NCI-H1436 treated with DMSO at 0.1 percent for 48 hours (cell line): ENCODE measurements at places on chromosomes 11 and 22.
A peak's percentile ranks its signal among the peaks of the same experiment; 100 is the strongest.

DNA sequence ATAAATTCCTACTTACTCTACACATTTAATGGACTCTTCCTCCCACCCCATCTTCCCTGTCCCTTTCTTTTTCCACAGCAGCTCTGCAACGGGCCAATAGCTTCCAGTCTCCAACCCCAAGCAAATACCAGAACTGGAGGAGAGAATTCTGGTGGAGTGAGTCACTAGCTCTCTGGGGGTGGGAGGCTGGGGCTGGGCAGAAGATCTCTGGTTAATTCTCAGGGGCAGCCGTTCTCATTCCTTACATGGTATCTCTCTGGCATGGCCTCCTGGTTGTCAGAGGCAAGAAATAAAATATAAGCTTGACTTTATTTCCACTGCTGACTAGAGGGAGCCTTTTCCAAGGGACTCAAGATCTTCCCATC, 90.4 kb upstream of the PARVA start:
- no peak for DNase-seq

DNA sequence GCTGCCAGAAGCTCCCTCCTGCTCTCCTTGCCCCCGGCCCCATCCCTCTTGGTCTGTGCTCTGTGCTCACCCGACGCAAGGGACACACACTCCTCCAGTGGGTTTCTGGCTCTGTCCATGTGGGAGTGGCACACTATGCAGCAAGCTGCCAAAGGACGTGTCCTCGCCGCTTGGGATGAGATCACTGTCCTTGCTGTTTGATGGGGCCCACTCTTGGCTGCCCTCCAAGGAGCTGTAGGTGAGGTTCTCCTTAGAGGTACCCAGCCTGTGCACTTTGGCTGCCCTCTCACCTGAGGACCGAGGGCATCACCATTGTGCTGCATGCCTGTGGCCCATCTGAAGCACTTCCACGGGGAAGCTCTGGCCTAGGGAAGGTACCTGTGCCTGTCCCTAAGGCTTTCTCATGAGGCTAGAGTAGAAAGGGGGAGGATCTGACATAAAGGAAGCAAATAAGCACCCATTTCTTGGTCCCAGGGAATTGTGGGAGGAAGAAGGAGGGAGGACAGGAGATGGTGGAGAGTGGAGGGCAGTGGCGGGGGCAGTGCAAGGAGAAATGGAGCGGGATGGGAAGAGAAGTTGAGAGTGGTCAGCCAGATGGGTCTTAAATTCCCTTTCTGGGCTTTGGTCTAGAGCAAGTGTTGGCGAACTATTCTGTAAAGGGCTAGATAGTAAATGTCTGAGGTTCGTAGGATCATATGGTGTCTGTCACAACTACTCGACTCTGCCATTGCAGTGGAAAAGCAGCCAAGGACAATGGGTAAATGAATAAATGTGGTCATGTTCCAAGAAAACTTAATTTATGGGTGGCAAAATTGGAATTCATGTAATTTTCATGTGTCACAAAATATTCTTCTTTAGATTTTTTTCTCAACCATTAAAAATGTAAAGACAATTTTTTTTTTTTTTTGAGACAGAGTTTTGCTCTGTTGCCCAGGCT, 47.0 kb upstream of the AMPD3 start:
- DNase-seq = no peak

- peak; percentile 95 for DNase-seq
Observed at GRCh38 chr22:37696657-37697537, at the start of gene TRIOBP. Gene TRIOBP, plus strand, starts transcription at chr22:37697048. Its CDS starts 4,318 bp downstream, at chr22:37701366.

DNA sequence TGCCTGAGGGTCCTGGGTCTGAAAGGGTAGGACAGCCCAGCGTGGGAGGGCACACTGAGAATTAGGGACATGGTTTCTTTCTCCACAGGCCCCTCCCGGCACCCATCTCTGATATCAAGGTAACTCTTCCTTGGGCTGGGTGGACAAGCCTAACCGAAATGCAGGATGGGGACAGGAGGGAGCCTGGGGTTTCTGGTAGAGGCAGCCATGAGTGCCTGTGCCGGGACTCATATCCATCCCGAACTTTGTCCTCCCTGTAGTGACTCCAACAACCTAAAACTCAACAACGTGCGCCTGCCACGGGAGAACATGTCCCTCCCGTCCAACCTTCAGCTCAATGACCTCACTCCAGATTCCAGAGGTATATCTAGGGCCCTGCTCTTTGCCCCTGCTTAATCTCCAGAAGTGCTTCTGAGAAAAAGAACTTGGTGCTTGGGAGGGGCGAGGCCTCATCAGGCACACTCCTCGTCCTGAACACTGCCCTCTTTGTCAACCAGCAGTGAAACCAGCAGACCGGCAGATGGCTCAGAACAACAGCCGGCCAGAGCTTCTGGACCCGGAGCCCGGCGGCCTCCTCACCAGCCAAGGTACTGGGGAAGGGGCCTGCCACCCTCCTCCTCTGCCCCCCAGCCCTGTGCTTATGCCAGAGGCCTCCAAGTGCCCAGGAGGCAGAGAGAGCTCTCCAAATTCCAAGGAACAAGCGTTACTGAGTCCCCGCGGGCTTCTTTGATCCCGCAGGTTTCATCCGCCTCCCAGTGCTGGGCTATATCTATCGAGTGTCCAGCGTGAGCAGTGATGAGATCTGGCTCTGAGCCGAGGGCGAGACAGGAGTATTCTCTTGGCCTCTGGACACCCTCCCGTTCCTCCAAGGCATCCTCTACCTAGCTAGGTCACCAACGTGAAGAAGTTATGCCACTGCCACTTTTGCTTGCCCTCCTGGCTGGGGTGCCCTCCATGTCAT, 3.1 kb downstream of the TMEM25 start:
- no peak for DNase-seq

GRCh38 chr11:61281581-61282250, 13.4 kb downstream of the VWCE start:
- no peak for DNase-seq

DNA sequence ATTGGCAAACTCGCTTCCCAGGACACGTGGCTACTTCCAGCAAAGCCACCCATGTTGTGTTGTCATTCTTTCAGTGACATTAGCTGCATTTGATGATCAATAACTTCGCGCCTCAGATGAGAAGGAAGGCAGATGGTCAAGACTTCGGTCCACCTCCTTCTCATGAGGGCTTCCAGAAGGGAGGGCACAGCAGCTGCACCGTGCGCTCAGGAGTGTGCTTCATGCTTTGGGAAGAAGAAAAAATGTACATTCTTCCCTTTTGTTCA, 25.3 kb downstream of the IGLL5 start:
- DNase-seq = no peak

- DNase-seq = no peak
Observed at GRCh38 chr11:18798799-18799469, 7.3 kb upstream of the PTPN5 start.

GRCh38 chr11:11667056-11667455, 45.3 kb upstream of the GALNT18 start:
- DNase-seq = no peak

DNA sequence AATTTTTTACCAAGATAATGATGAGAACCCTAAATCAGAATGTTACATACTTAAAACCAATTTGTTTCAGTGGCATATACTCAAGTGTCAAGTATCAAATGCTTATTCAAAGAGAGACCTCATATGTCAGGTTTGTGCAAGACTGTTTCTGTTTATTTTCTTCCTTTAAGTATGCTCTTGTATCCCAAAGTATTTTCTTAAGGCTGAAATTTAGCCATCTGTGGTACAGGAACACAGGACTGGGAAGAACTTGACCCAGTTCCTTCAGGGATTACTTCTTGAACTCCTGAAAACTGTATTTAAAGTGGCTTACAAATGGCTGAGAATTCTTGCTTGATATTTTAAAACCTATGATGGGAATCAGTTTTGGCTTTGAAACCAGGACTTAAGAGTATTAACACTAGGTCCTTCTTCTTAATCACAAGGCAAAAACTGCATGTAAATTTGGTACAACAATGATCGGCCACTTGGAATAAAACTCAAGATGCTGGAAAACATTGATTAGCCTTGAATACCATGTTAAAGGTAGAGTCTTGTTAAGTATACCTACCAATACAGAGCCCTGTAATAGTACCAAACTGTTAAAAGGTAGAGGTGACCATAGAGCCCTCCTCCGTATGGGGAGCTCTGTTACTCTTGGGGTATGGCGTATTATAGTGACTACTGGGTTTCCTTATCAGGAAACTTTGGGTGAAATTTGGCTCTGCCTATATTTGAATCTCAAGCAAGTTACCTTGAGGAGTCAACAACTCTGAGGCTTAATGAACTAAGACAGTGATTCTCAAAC, 95.9 kb downstream of the BLID start:
- no peak for DNase-seq

- no peak for DNase-seq
Observed at GRCh38 chr11:73210916-73211667, 7.0 kb upstream of the P2RY2 start.

DNA sequence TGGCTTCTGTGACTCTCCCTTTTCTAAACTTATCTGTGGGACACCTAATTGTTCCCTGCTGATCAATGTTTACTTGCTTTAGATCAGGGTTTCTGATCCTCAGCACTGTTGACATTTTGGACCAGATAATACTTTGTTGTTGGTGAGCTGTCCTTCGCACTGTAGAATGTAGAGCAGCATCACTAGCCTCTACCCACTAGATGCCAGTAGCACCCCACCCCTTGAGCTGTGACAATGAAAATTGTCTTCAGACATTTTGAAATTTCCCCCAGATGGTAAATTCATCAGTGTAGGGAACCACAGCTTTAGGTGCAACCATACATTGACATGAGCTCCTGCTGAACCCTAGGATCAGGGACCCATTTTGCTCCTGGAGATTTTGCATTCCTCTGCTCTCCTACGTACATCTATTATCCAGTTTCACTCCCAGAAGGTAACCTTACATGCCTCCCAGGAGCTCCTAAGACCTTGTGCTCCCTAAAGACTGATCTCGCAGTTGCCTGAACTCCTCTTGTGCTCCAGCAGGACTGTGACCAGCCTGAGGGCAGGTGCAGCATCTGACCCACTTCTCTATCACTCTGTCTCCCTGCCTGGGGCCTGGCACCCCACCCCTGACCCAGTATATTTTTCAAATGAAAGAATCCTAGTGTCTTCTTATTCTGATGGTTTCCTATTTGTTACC, 107.8 kb downstream of the FAR1 start:
- no peak for DNase-seq

DNA sequence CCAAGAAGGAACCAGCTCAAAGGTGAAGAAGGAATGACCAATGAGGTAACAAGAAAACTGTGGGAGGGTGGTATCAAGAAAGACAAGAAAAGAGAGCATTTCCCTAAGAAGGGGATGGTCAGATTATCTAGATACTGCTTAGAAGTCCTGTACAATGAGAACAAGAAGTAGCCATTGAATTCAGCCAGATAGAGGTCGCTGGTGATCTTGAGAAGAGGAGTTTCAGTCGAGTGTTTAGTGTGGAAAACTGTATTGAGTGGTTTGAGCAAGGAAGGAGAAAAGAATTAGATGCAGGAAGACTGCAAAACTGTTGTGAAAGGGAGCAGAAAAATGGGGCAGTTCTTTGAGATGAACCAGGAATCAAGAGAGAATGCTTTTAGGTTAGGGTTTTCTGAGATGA, 74.6 kb upstream of the FAT3 start:
- no peak for DNase-seq
